ENCODE measurements at places on chromosomes 5 and 9.

DNA sequence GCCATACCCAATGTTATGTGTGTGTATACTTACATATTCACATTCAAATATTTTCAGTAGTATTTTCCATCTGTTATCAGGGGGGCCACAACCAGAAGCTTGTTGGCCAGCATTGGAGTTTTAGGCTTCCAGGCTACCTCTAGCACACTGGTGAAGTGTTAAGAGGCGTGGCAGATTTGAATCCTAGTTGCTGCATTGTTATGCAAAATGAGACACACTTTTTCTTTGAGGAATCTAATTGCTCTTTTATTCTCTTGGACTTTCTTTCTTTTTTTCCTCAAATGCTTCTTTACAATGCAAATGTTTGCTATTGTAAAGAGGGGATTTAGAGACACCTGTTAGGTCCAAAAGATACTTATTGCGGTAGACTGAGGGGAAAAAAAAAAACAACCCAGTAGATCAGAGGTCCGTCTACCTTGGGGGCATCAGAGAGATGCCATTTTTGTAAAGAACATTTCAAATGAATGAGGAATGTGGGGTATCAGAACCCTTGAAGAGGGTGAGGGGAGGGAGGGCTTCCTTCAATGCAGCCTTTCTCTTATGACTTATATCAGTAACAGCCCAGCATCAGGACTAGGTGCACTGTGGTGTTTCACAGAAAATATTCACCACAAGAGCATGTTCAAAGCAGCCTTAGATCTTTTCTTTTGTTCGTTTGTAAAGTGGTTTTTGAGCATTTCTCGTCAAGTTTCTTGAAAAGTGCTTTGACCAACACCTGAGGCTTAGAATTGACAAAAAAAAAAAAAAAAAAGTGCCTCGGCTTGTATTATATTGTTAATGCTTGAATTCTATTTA, 3.8 kb downstream of the SMARCA2 start:
- no peak for DNase-seq

DNA sequence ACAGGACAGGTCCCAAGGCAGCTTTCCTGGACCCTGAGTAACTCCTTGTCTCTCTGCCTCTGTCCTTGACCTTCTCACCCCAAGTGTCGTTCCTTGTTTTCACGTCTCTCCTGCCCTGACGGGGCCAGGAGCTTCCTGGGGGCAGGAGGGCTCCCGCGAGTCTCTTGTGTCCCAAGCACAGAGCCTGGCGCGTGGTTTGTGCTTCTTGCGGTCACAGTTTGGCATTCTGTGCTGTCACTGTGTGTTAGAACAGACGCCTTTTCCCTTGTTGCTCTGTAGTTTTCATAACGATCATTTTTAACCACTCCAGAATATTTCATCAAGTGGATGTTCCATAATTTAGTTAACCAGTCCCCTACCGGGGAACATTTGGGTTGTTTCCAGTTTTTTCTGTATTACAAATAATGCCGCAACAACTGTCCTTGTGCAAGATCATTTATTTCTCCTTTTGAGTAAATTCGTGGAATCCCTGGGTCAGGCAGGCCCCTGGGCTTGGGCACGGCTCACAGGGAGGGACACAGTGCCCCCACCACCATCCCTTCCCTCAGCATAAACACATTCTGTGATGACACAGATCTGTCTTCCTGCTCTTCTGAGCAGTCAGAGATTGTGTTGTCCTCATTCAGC, 71.9 kb downstream of the TSPAN17 start:
- DNase-seq = no peak

DNA sequence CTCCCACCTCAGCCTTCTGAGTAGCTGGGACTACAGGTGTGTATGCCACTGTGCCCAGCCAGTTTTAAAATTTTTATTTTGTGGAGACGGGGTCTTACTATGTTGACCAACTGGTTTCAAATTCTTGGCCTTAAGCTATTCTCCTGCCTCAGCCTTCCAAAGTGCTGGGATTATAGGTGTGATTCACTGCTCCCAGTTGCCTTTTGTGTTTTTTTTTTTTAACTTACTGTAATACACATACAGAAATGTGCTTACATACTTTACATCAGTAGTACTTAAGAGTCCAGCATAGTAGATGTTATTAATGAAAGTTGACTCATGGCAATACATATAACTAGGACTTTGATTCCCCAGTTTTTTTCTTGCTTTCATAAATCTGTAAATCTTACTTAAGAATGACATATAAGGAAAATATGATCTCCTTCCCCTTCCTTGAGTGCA, 4.7 kb downstream of the MAN2A1 start:
- DNase-seq = no peak

GRCh38 chr5:32222723-32223470, 48.8 kb upstream of the GOLPH3 start:
- no peak for DNase-seq

GRCh38 chr5:126384985-126385384, 38.2 kb upstream of the GRAMD2B start:
- no peak for DNase-seq

- DNase-seq = no peak
Observed at GRCh38 chr9:123769719-123770118, 160.2 kb downstream of the DENND1A start.

All from activated T-cell treated with anti-CD3 and anti-CD28 coated beads for 48 hours (primary cell).